ENCODE measurements at places on chromosomes 6 and 20. TPM values are rescaled to one million over a fixed set of nuclear protein-coding genes. Genes with fewer than 3 reads are reported as not detected.

GRCh38 chr6:136067731-136068341 is 182.3 kb downstream of the MTFR2 start:
- DNase-seq: no peak

DNA sequence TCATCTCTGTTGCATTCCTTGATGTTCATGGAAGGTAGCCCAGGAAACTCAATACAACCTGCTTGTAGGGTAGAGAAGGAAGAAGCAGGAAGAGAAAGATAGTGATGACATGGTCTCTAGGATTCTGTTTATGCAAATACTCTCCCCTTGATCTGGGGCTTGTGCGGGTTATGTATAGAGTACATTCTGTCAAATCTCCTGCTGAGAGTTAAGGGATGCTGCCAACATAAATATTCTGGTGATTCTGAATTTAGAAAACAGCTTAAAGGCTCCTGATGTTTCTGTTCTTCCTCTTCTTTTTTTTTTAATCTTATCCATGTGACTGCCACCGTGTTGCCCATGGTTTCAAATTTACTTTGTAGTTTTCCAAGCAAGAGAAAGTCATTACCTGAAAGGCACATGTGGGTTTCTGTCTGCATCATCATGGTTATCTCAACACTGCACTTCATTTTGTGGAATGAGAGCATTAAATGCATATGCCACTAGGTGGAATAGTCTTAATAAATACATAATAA is 150.6 kb downstream of the RPS12 start:
- DNase-seq: no peak

Gene SMLR1
- total RNA-seq: not detected

DNA sequence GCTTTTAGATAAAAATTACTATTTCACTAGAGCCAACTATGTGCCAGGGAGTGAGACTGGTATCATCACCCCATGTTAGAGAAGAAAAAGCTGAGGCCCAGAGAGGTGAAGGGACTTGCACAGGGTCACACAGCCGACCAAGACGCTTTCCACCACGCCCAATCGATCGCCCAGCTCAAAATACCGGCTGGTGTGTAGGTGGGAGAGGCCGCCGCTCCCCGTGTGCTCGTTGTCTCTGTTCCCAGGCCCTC is 253 bp upstream of the SNPH start:
- no peak for DNase-seq

DNA sequence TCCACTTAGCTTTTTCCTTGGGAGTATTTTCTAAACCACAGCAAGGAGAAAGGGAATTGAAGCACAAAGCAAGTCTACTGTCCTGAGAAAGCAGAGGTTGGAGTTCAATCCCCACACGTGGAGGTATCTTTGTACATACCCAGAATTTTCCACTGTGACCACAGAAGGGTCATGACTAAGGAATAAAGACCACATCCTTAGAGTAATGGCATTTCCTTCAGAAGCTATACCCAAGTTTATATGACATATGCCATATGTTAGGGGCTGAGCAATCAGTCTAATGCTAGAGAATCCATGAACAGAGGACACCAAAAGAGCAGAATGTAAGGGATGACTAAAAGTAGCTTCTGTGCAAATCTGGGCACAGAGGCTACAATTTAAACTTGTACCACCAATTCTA is 46.4 kb downstream of the ATG5 start:
- no peak for DNase-seq

Gene PTK7
- 10.2 TPM for total RNA-seq

Gene OR12D3
- not detected for total RNA-seq

Gene B4GALT5
- 4.6 TPM for total RNA-seq

GRCh38 chr20:20765696-20766365 is 53.4 kb upstream of the RALGAPA2 start:
- no peak for DNase-seq

Gene SDC4
- total RNA-seq: 1.5 TPM

GRCh38 chr6:120646101-120646500 is 688.2 kb downstream of the TBC1D32 start:
- no peak for DNase-seq

Gene TRAPPC3L
- total RNA-seq: not detected

DNA sequence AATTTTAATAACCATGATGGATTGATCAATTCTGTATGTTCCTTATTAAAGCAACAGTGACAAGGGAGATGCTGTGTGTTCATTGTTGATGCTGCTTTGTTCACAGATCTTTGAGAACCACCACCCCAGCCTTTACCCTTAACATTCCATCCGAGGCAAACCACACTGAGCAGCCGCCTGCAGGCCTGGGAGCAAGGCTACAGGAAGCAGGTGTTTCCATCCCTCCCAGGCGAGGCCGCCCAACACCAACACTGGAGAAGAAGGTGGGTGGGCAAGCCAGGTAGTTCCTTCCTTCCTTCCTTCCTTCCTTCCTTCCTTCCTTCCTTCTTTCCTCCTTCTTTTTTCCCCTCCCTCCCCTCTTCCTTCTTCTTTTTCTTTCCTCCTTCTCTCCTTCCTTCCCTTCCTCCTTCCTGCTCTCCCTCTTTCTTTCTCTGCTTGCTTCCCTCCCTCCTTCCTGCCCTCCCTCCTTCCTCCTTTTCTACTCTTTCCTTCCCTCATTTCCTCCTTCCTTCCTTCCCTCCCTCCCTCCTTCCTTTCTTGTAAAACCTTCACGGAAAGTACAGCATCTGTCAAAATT is 13.7 kb downstream of the TTLL2 start:
- no peak for DNase-seq

DNA sequence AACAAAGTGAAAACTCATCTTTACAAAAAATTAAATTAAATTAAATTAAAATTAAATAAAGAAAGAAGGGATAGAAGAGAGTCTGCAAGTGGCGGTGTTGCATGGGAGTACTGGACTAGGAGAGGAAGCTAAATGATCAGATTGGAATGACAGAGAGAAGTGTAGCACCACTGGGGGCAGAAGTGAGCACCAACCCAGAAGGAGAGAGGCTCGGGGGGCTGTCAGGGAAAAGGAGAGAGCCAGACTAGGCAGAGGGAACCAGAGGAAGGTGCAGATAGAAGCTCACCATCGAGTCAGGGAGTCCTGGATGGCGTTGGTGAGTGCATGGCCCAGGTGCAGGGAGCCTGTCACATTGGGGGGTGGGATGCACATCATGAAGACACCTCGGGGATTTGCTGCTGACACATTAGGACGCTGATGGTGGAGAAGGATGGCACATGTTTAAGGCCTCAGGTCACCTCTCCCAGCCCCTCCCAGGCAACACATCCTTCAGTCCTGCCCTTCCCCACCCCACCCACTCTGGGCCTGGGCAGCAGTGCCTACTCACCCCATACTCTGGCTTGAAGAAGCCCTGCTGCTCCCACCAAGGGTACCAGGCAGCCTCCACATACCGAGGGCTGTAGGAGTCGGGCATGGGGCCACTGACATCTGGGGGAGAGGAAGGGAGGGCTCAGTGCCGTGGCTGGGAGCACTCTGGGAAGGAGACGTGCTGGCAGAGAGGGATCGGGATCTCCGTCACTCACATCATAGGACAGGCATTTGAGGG is 4.0 kb downstream of the VARS1 start:
- DNase-seq: no peak

DNA sequence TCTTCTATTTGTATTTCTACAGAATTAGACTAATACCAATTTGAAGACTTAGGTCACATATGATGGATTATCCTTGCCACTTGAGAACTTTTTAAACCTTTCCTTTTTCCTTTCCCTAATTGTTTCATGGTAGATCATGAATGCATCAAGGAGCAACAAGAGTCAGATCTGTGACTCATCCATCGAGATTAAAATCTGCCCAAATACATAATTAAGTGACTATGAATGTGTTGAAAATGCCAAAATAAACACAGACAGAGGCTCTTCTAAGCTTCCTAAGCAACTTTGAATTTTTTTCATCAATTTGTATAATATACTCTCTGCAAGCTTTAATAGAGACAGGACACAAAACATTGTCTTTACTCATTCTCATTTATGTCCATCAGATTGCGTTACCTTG is 23.5 kb upstream of the HTR1E start:
- DNase-seq: no peak

Data from T-cell (primary cell).